Activated CD8-positive, alpha-beta T cell treated with anti-CD3 and anti-CD28 coated beads, Interleukin-2, amount 10 ng/mL, durations not matched to agents 7 days and 5 days (primary cell): ENCODE measurements at places on chromosomes 2 and 18. TPM values are rescaled to one million over a fixed set of nuclear protein-coding genes. Genes with fewer than 3 reads are reported as not detected.

Gene AKAIN1
- total RNA-seq = not detected

Gene MAPK4
- total RNA-seq = not detected

Gene C1QL2
- total RNA-seq = not detected

- H3K27me3 ChIP-seq = no peaks in the 10 kb centered on the region
- peaks cover 2% of the 10 kb centered on the region for H3K36me3 ChIP-seq
- H3K4me1 ChIP-seq = no peaks in the 10 kb centered on the region
- no peak for DNase-seq
Observed at GRCh38 chr2:121160366-121160765, 124.6 kb downstream of the TFCP2L1 start.

GRCh38 chr2:122863532-122863931 is 1108.1 kb downstream of the TSN start:
- no peaks in the 10 kb centered on the region for H3K27me3 ChIP-seq
- no peaks in the 10 kb centered on the region for H3K4me1 ChIP-seq
- H3K27ac ChIP-seq = no peak overlapping the region
- no peak for DNase-seq
- no peak overlapping the region for H3K4me3 ChIP-seq
